CD4-positive, alpha-beta memory T cell (primary cell): ENCODE measurements at places on chromosomes 1 and 21. TPM values are rescaled to one million over a fixed set of nuclear protein-coding genes. Genes with fewer than 3 reads are reported as not detected.

- no peak for DNase-seq
Observed at GRCh38 chr1:204623894-204624361, 61.6 kb downstream of the LRRN2 start.

DNA sequence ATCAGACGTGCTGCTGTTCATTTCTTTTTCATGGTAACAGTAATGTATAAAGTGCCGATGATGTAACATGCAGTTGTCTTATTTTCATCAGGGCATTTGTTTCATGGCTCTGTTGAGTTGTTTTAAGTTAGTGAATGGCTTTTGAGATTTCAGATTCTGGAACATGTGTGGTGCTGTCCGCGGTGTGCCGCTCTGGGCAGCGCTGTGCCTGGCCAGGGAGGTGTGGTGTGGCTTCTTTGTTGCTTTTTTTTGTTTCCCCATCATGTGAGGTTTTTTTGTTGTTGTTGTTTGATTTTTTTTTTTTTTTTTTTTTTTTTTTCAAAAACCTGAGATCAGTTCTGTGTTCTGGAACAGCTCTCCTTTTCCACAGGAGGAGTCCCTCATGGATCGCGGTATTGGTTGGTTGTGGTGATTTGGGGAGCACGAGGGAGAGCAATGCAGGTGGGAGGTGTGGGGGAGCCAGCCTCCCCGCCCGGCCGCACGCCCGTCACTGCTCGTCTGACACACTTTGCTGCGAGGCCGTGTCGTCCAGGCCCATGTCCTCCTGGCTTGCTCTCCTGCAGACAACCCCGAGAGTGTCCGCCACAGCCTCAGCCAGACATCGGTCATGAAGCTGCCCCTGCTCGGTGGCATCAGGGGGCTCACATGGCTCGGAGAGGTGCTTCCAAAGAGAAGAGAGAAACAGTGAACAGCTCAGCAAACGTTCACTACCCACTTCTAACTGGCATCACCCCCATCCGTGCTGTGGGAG is 33.6 kb downstream of the NTPCR start:
- DNase-seq, result no peak

DNA sequence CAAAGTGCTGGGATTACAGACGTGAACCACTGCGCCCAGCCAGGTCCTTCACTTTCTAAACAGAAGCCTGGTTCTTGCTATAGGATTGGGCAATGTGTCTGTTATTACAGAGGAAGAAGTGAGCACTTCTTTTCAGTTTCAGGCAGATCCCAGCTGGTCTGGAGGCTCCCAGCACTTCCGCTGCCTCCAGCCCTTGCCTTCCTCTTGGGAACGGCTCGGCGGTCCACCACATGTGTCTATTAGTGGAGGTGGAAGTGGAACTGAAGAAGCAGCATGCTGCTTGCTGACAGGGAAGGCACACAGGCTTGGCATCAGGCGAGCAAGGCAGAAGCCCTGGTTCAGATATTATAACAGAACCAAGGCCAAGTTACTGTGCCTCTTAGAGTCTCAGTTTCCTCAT is 17.0 kb downstream of the MKNK1 start:
- DNase-seq, result no peak

DNA sequence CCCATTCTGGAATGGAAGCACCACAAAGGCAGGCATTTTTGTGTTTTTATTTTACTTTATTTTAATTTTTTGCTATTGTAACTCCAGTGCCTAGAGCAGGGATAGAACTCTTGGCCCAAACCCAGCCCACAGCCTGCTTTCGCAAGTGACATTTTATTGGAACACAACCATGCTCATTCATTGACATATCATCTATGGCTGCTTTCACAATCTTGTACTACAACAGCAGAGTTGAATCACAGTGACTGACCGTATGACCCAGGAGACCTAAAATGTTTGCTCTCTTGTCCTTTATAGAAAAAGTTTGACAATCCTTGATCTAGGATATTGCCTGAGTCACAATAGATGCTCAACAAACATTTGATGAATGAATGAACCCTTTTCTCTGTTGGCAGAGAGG is 83.9 kb upstream of the ATP1A1 start:
- DNase-seq, result no peak

GRCh38 chr1:147444381-147444780 is 96.9 kb upstream of the BCL9 start:
- DNase-seq, result no peak

GRCh38 chr1:47870946-47871676 is 126.1 kb downstream of the TRABD2B start:
- no peak for DNase-seq

GRCh38 chr21:25373126-25374082 is 233.9 kb downstream of the MRPL39 start:
- no peak for DNase-seq

- no peak for DNase-seq
Observed at GRCh38 chr1:7401814-7402547, 369.1 kb upstream of the VAMP3 start.

DNA sequence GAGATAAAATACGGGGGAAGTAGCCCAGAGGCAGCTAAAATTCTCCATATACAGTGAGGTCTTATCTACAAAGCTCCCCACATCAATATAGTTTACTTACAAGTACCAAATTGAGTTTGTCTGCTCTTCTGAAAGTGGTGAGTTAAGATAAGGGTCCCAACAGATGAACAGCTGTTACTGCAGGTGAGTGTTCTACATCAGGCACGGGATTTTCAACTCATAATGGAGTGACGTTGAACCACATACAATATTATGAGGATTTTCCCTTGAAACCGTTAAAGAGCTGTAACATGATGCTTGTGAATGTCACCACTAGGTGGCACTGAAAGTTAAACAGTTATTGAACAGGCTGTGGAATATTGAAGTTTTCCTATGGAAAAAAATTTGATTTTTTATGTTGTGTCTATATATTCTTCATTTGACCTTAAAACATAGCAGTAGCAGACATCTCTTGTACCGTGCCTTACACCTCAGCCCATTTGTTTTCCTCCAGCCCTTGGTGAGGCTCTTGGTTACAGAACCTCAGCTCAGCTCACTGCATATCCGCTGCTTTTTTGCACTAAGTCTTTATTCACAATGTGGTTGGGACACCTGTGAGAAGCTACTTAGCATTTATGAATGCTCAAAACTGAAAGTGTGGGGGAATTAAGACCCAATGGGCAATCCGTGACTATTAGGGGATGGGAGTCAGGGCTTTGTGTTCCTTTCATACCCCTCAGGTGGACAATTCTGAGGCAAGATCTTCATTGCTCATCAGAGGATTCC is 23.2 kb downstream of the CD1D start:
- DNase-seq, result peak; percentile 31

GRCh38 chr1:177172866-177173265 is 2.1 kb downstream of the BRINP2 start:
- no peak for DNase-seq

DNA sequence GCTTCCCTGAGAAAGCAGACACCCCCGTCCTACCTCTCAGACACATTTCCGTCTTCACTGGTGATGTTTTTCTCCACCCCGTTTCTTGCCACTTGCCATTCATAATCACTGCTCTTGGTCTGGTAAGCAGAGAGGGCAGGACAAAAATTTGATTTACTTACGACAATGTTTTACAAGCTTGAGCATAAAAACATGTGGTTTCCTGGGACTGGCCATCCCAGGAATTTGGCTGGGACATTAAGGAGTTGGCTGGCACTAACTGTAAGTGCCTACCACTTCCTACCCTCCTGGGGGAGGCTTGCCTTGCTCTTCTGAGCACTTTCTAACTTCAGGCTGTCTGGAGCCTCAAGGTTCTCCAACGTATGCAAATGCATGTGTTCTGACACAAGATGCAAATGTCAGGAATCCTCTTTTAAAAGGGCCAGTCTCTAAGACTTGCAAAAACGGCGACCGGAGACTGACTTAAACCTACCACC is 24.2 kb downstream of the ZBTB18 start:
- DNase-seq, result no peak

DNA sequence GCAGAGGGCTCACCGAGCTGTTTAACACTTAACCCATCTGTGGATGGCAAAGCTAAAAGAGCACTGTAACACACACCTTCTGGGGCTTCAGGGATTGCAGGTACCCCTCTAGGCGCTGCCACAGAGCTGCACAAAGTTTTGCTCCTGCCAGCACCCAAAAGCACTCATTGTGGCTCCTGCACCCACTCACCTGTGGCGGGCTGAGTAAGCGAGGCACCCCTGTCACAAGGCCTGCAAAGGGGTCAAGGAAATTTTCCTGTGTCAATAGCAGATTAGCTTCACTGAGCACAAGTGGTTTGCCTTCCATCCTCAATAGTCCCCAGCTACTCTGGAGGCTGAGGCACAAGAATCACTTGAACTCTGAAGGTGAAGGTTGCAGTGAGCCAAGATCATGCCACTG is 29.5 kb upstream of the KCNK1 start:
- no peak for DNase-seq

- DNase-seq, result no peak
Observed at GRCh38 chr21:43731891-43732711, 13.2 kb downstream of the PDXK start.

GRCh38 chr1:223175633-223176032 is 32.6 kb upstream of the TLR5 start:
- no peak for DNase-seq

DNA sequence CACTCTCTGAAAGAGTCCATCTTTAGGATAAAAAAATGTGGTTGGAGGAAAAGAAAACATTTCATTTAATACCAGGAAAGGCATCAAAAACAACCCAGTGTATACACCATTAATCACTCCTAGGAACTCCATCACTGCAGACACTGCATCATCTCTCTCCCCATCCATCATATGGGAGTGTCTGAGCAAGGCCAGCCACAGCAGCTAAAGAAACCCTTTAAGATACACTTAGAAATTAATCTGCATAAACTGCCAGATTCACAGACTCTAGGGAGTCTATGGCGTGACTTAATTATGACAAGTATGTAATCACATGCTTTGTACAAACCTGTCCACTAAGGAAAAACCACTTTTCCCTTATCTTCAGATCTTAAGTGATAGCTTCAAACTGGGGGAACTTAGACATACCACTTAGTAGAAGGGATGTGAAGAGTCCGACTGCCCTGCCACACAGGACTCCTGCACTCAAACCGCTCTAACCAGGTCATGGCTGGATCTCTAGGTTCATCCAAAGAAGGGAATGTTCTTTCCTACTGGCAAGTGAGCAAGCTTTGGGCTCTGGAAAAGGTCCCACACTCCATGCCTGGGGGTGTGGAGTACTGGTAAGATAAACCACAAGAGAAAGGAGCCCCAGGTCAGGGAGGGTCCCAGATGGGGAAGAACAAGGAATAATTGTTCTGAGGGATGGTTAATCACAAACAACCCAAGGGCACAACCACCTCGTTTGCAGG is 61.0 kb upstream of the C8B start:
- no peak for DNase-seq

The HCN3 gene
- 5.3 TPM for total RNA-seq

The PROK1 gene
- total RNA-seq, result not detected

The CD1B gene
- not detected for total RNA-seq
